Motor neuron (in vitro differentiated cells): ENCODE measurements at places on chromosomes 16 and 17. TPM values are rescaled to one million over a fixed set of nuclear protein-coding genes. Genes with fewer than 3 reads are reported as not detected.

Gene HS3ST3A1
- 4.6 and 5.5 TPM in 2 replicates for total RNA-seq

Gene KRT36
- total RNA-seq: not detected in 2 replicates

Gene PLA2G10
- not detected in 2 replicates for total RNA-seq

Gene ENDOV
- 17.4 and 18.7 TPM in 2 replicates for total RNA-seq

Gene OR4D1
- 0.11 TPM in 1 of 2 replicates, not detected in the other for total RNA-seq

Gene C16orf89
- total RNA-seq: 2.0 and 2.1 TPM in 2 replicates

Gene MEOX1
- total RNA-seq: 0.56 and 0.59 TPM in 2 replicates

Gene CLDN6
- 1.7 and 2.4 TPM in 2 replicates for total RNA-seq
